ENCODE measurements at places on chromosomes 4 and X.
A peak's percentile ranks its signal among the peaks of the same experiment; 100 is the strongest.

GRCh38 chrX:135974279-135974856 is 580 bp upstream of the MMGT1 start:
- DNase-seq, result no peak

- DNase-seq, result peak; percentile 38
Measured at GRCh38 chr4:133320576-133321170, 171.6 kb downstream of the PCDH10 start.

- DNase-seq, result no peak
Measured at GRCh38 chrX:20412871-20413486, 146.3 kb upstream of the RPS6KA3 start.

GRCh38 chr4:17809667-17810066 is 890 bp downstream of the DCAF16 start:
- DNase-seq, result no peak

DNA sequence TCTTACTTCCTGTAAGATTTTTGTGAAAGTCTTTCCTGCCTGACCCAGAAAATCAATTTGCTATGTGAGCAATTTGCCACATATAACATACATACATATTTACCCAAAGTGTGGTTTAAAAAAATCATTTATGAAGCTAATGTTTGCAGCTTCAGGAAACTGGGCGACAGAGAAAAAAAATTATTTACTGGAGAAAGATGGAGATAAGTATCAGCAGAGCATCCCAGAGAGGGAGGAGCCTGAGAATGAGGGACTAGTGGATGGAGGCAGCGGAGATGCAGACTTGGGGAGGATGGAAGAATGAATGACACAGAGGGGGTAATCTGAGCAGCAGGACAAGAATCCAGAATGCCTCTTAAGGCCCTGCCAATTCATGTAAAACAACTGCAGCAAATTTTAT is 975 bp upstream of the GYPA start:
- no peak for DNase-seq

DNA sequence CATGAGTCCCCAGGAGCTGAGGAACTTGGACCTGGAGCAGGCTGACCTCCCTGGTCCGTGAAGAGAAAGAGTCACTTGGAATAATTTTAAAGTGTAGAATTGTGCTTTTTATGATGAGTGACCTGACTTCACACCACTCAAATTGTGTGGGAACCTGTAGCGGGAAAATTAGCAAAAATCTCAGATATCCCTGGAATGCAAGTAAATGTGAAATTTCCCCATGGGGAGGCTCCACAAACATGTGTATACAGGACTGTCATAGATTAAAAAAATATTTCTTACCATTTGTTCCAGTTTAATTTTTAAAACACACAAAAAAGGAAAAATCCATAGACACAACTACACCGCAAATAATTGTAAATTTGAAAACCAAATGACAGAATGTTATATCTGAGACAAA is 1079.6 kb upstream of the PABPC4L start:
- no peak for DNase-seq

DNA sequence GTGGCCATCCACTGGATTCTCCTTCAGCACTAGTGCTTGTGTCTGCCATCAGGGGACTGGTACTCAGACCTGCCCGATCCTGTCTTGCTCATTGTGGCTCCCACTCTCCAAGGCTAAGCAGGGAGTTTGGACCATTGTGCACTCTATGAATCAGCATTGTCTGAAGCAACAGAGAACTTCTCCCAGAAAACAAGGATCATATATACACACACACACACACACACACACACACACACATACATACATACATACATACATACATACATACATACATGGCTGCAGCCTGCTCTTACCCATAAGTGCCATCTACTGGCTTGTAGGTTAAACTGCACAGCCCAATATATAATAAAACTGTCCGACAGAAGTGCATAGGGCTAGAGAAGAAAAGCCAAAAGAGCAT is 345.3 kb upstream of the LCORL start:
- DNase-seq, result no peak

- no peak for DNase-seq
Measured at GRCh38 chr4:161525121-161525520, 638.7 kb downstream of the FSTL5 start.

- no peak for DNase-seq
Measured at GRCh38 chr4:183821076-183821853, 83.8 kb upstream of the STOX2 start.

DNA sequence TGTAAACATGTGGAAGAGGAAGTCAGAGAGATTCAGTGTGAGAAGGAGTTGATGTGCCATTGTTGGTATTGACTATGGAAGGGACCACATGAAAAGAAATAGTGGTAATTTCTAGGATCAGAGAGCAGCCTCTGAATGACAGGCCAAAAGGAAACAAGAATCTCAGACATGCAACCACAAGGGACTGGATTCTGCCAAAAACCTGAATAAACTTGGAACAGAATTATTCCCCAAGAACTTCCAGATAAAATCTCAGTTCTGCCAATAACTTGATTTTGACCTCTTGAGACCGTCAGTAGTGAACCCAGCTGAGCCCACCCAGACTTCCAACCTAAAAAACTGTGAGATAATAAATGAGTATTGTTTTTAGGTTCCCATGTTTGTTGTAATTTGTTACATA is 653.6 kb upstream of the NR3C2 start:
- DNase-seq, result no peak

Measured in endothelial cell (in vitro differentiated cells).